ENCODE measurements at places on chromosomes 5 and 9.

GRCh38 chr5:21238786-21239185 lies 1250.8 kb upstream of the CDH18 start:
- DNase-seq, result no peak

DNA sequence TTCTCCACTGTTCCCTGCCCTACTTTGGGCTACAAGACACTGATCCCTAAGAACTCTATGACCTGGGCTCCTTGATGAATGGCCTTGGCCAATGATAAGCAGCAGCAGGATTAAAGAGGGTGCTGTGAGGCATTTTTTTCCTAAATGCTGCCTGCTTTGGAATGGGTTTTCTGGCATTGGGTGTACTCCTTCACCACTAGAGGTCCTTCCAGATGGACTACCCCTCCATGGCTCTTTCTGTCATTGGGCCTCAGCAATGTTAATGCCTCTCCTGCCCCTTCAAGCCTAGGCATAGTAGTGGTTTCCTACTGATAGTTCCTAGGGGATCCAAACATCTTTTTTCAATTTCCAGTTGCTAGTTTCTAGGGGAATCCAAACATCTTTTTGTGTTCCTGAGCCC lies 319.3 kb upstream of the RPS23 start:
- no peak for DNase-seq

- no peak for DNase-seq
Measured at GRCh38 chr9:89743573-89744254, 138.9 kb downstream of the GADD45G start.

- no peak for DNase-seq
Measured at GRCh38 chr5:149643781-149644180, 62.5 kb downstream of the ARHGEF37 start.

GRCh38 chr9:95246547-95246946 lies 71.0 kb downstream of the FANCC start:
- DNase-seq, result no peak

DNA sequence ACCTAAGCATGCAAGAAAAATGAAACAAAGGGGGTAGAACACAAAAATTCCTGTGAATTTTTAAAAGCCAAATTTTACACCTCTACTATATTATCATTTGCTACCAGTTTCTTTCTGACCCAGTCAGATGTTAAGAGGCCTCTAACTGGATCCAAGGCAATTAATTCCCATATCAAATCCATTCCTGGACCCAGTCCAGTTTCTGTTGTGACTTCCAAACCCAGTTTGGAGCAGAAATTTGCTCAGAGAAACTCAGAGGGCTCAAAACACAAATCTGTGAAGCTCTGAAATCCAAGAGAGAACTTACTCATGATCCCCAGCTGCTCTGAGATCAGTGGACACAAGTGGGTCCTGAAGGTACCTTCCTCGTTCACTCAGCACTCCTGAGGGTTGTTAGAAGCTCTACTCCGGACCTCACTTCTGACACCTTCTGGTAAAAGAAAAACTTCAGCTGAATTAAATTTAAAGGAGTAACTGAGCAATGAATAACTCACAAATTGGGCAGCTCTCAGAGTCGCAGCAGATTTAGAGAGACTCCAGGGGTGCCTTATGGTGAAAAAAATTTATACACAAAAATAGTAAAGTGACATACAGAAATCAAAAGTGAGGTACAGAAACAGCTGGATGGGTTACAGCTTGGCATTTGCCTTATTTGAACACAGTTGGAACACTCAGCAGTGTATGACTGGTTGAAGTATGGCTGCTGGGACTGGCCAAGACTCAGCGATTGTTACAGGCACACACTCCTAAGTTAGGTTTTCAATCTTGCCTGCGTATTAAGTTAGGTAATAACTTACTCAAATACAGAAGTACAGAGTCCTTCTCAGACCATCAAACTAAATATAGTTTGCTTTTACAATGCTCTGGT lies 32.4 kb downstream of the INSL4 start:
- no peak for DNase-seq

DNA sequence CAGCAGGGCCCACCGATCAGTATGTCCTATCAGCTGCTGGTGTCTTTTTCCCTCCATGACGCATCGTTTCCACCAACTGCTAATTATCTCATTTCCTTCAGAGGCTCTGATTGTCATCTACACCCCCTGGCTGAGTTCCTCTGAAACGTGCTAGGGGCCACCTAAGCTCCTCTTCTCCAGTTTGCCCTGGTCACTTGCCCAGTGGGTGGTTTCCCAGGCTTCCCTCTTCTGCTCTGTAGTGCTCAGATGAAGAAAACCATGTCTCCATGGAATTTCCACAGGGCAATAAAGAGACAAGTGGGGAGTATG lies 65.3 kb downstream of the TSTD2 start:
- DNase-seq, result no peak

DNA sequence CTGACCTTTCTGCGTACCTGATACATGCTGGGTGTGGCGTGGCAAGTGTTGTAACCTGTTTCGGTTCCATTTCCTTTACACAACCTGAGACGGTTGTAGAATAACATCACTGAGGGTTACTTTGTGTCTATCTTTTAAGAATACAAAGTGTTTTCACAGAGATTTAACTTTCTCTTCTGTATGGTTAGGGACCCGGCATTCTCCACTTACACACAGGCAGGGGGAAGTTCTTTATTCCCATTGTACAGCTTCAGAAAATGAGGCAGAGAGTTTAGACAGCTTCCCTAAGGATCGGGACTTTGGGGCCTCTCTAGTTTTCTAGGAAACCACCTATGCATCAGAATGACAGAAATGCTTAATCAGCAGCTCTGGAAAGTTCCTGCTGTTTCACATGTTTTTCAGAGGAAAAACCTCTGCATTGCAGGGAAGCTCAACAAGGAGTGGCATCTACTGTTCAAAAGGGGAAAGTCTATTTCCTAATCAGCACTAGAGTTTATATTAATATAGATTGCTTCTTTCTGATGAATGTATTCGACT lies 41.3 kb downstream of the CAST start:
- no peak for DNase-seq

DNA sequence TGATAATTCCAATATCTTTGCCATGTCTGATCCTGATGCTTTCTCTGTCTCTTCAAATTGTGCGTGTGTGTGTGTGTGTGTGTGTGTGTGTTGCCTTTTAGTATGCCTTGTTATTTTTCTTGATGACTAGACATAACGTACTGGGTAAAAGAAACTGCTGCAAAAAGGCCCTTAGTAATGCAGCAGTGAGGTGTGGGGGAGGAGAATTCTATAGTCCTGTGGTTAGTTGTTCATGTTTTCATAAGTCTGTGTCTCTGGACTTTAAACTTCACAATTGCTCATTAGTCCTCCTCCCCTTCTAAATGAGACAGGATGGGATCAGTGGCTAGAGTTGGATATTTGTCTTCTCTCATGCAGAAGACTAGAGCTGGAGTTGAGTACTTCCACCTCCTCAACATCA lies 346.2 kb upstream of the IRX1 start:
- no peak for DNase-seq

- DNase-seq, result no peak
Measured at GRCh38 chr9:37444890-37445289, 20.4 kb downstream of the ZBTB5 start.
